NCI-H187 treated with DMSO at 0.1 percent for 48 hours (cell line): ENCODE measurements at places on chromosomes 7 and 10.

DNA sequence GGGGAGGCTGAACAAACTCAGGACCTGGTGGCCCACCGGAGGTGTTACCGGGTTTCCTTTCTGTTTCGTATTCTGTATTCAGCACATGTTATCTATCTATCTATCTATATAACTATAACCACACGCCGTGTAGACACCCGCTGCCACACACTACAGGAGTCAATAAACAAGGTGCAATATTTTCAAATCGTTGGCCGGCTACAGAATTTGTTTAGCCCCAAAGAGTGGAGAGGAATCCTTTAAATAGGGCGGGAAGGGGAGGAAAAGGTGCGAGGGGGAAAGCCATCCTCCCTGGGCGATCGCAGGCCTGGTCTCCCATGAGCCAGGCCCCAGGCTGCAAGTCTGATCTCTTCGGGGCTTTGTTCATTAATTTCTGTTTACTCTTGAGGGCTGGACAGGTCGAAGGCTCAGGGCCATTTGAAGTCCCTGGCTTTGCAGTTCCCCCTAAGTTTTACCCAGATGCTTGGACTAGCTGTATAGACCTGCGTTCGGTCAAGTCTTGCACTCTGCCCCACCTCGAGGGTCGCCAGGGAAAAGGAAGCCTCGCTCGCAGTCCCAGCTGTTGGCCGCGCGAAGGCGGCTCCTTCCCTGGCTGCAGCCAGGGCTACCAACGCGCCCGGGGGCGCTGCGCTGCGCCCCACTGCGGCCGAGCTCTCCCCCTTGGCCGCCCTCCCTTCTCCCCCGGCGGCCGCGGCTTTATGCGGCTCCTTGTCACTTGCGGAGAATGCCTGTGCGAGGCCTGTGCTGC lies 3.8 kb downstream of the NKX2-3 start:
- no peak for DNase-seq

- no peak for DNase-seq
Measured at GRCh38 chr7:116633131-116633988, 38.6 kb upstream of the MET start.

DNA sequence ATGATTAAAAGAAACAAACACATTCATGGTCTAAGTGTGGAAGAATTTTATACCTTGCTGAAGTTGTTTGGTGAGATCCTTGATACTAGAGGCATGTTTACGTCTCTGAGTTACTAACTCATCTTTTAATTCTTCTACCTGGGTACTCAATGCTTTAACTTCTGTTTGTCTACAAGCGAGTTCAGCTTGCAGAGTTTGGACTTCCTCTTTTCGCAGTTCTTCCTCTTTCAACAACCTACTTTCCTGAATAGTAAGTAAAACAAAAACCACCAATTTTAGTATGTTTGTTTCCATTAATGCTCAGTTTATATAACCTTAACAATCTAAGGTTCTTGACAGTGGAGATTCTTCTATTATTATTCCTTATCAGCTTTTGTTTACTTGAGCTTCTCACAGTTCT lies 42.9 kb downstream of the CCDC186 start:
- no peak for DNase-seq

DNA sequence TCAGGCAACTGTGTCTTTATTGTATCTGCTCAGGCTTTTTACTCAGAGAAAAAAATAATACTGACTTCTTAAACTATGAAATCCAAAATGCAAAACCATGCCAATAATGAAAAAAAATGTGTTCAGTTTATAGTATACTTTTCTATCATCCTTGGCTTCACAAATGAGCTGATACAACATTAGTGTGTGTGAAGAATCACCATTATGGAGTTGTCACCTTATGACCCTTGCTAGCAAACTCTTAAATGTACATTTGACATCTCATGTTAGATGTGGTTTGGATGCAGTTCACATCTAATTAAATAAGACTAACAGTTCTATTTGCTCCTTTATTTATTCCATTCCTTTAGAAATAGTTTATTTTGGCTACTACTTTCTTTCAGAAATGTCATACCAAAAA lies 4.2 kb upstream of the OR2A2 start:
- DNase-seq: no peak

DNA sequence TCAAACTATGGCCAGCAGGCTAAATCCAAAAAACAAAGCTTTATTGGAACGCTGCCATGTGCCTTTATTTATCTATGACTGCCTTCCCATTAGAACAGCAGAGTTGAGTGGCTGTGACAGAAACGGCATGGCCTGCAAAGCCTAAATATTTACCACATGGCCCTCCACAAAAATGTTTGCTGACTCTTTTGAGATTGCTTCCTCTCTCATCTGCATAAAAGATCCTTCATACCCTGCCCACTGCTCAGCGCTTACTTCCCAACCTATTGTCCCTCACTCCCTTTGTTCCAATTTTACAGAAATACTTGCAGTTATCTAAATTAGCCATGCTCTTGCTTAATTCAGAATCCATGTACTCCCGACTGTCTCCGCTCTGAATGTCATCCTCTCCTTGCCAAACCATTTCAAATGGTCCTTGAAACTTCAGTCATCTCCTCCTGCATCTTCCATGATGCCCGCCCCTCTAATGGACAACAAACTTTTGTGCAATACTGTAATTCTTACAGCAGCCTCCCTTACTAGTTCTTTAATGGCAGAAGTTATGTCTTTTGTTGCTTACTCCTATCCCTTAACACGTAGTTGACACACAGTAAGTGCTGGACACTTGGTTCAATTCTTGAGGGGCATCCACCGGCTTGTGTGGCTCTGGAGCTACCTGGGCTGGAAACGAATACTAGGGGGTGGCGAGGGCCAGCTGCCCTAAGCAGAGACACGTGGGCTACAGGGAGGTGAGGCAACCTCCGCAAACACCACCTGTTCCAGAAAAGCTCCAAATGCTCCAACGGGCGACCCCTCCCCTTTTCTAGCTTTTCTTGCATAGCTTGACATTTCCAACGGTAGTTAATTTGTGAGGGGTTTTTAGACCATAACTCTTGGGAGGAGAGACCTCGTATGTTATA lies 832 bp downstream of the XRCC2 start:
- no peak for DNase-seq
